ENCODE measurements at places on chromosomes 7 and 10.

GRCh38 chr10:106566873-106567272 is 597.6 kb downstream of the SORCS1 start:
- DNase-seq, result peak; percentile 7

DNA sequence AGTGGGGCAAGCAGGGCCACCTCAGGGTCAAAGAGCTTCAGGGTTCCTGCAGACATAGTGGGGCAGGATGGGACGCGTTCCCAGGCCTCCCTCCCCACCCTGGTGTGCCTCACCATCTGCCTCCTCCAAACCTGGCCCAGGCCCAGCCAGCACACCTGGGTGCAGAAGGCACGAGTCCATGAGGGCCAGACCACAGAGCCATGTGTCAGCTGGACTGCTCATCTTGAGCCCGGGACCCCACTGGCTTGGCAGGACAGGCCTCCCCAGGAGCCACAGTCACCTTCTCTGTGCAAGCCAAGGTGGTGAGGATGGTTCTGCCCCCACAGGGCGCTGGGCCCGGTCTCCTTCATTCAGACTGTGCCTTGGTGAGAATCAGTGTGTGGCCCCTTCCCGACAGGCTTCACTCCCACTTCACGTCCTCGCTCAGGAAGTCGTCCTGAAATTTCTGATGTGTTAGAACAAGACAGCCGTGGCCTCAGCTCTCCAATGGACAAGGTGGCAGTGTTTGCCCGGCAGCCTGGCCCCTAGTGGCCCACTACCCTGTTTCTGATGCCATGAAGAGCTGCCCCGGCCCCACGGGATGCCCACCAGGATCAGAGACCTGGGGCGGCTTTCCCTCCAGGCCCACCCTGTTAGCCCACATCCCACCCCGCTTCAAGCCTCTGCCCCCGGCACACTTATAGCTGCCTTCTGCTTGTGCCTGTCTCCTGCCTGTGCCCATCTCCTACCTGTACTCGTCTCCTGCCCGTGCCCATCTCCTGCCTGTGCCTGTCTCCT is 59.6 kb upstream of the EBF3 start:
- no peak for DNase-seq

DNA sequence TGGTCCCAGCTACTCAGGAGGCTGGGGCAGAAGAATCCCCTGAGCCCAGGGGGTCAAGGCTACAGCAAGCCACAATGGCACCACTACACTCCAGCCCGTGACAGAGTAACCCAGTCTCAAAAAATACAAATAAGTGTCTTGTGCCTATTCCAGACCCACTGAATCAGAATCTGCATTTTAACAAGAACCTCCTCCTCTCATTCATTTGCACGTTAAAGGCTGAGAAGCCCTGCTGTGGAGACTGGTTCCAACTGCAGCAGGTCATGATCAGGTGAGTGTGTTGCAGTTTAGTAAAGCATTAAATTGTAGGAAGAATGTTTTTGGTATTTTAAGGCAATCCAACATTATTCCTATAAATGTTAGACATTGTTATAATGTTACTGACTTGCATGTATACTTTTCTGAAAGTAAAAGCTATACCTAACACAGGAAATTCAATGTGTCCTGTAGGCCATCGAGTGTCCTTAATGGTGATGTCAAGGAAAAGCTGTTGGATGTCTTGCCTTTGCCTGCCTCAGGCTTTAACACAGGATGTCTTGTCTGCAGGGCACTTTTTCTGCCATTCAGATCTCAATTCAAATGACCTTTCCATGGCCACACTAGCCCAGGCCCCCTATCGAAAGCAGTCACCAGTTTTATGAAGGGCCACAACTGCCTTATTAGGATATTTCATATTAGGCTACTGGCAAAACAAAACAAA is 30.4 kb downstream of the MKRN1 start:
- no peak for DNase-seq

GRCh38 chr7:39967406-39968161 is 17.5 kb downstream of the CDK13 start:
- no peak for DNase-seq

- no peak for DNase-seq
Measured at GRCh38 chr10:35136263-35136815, 9.7 kb downstream of the CREM start.

GRCh38 chr7:128963327-128963757 is 25.6 kb downstream of the IRF5 start:
- no peak for DNase-seq

GRCh38 chr10:71349406-71349805 is 30.3 kb downstream of the SLC29A3 start:
- DNase-seq, result no peak

- no peak for DNase-seq
Measured at GRCh38 chr7:142654398-142654797, 94.9 kb upstream of the PRSS1 start.

- no peak for DNase-seq
Measured at GRCh38 chr7:107998150-107998549, 4.8 kb downstream of the LAMB1 start.

DNA sequence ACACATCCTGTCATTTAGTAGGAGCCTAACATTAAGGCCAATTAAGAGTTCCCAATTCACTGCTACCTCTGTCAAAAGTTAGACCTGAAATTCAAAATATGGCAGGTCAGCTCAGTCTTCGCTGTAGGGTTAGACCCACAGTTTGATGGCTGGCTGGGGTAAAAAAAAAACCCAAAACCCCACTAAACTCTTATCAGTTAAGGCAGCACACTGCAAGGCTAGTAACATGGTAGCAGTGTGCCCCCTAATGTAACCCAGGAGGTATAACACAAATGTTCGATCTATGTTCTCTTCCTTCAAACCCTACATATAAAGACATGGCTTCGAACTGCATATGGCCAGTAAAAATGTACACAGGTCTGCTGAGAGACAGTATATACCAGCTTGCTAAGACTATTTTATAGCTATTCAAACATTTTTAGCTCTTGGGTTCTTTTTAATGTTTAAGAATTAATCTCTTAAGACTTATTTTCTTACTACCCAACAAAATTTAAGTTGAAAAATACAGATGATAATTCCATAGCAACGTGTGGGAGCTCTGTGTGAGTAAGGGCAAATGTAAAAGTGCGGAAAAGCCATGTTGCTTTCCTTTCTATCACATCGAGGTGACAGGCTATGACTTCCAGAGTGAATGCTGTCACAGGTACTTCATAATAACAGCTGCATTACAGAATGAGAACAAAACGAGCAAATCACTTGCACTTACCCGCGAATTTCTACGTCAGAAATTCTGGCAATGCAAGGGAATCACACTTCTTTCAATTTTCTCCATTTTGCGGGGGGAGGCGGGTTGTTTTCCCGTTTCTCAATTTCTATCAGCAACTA is 168.4 kb upstream of the IMMP2L start:
- DNase-seq, result no peak

DNA sequence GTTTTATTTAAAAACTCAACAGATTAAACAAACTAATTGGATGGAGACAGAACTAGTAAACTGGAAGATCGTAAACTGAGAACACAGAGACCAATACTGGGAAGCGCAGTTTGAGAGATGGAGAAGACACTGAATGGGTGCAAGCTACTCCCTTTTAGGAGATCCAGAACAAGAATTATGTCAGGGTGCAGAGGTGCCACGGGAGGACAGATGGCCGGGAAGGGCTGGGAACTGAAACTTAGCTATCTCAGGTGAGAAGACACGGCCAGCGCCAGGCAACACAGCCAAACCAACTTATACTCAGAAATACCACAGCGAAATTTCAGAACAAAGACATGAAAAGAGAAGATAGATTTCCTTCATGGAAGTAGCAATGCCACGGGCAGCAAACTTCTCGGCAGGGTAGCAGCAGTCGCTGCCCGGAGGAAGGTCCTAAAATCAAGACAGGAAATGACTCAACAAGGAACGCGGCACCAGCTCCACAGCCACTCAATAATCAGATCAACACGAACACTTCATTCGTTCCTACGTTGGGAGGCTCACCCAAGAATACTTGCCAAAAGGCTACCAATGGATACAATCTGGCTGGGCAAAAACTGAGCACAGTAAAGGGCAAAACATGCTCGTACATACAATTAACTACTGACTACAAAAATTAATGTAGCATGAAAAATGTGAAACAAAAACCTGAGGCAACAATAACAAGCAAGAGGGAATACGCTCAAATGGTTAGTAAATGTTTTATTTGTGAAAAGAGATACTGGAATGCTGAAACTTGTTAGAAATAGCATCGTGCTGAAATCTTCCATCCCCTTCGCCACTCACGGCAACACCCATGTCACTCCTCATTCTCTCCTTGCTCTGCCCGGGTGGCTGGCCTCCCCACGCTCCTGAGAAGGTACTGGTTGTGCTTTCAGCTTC is 2.2 kb upstream of the LRRC27 start:
- no peak for DNase-seq

GRCh38 chr10:80871083-80871482 is 333.4 kb downstream of the SH2D4B start:
- DNase-seq, result no peak

GRCh38 chr7:152860310-152860709 is 100.8 kb downstream of the ACTR3B start:
- no peak for DNase-seq

GRCh38 chr10:34526758-34527730 is 288.1 kb downstream of the PARD3 start:
- DNase-seq, result no peak

- peak; percentile 85 for DNase-seq
Measured at GRCh38 chr10:69709366-69709941, 79.4 kb downstream of the FAM241B start.

- DNase-seq, result no peak
Measured at GRCh38 chr7:25908154-25908949, 243.6 kb upstream of the NFE2L3 start.

- no peak for DNase-seq
Measured at GRCh38 chr10:4804465-4804864, 21.5 kb upstream of the AKR1E2 start.

- DNase-seq, result no peak
Measured at GRCh38 chr10:29643771-29644501, 9.2 kb upstream of the SVIL start.

DNA sequence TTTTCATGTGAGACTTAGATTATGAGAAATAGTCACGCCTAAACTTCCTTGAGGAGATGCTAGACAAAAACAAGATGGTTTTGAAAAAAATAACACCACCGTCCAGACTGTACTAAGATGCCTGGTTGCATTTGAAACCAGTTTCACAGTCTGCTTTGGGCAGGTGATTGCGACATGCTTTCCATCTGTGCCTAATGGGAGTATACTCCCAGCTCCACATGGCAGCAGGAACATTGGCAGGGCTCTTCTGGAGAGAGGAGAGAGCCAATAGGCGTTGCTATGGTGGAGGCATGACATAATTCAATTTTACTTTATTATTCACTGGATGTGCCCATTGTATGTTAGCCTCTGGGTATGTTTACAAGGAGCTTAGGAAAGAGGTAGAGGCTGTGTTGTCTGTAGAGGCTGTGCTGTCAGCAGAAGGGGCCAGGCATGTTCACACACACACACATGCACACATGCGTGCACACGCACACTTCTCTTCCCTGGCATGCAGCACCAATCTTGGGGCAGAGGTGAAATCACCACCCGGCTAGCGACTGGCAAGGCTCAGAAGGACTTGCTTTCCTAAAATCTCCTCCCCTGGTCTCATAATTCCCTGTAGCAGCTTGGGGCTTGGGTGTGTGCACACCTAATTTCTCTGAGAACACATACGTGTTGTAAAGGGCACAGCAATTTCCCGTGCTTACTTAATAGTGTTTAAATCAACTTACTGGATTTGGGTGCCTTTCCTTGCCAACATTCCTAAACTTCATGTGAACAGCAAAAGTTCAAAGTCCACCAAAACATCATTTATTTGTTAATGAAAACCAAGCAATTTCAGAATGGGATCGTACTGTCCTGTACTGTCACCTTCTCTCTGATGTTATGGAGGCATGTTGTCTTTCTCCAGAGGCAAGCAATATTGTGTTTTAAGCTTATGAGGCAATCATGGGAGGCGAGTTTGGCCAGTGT is 162.1 kb downstream of the TCF7L2 start:
- DNase-seq, result no peak

- DNase-seq, result no peak
Measured at GRCh38 chr10:78473006-78473405, 439.3 kb downstream of the RPS24 start.

DNA sequence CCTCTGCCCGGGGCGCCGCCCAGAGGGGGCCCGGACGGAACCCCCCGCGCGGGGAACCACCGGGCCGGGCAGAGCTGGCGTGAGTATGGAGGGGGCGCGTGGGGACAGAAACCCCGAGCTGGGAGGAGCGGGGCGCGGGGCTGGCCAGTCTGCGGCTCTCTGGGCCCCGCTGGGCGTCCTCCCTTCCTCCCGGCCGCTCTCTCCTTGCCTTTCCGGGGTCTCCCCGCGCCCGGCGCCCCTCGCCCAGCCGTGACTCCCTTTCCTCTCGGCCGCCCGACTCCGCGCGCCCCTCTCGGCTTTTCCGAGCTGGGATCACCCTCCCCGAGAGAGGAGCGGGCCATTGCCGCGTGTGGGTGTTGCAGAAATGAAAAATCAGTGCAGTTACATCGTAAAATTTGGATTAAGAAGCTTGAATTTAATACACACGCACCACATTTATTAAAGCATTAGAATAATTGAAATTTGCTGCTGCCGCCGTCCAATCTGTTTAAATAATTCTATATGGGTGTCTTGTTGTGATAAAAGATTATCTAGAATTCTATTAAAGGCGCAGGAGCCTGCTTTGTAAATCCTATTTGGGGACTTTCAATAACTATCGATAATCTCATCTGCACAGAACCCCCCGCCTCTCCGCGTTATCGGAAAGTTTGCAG is 9.1 kb downstream of the UNCX start:
- DNase-seq, result no peak

- no peak for DNase-seq
Measured at GRCh38 chr7:46321556-46322205, 400.6 kb upstream of the IGFBP3 start.

- DNase-seq, result no peak
Measured at GRCh38 chr7:107684947-107685463, 24.4 kb downstream of the SLC26A4 start.

GRCh38 chr10:103845972-103846371 is 9.4 kb downstream of the SH3PXD2A start:
- no peak for DNase-seq

DNA sequence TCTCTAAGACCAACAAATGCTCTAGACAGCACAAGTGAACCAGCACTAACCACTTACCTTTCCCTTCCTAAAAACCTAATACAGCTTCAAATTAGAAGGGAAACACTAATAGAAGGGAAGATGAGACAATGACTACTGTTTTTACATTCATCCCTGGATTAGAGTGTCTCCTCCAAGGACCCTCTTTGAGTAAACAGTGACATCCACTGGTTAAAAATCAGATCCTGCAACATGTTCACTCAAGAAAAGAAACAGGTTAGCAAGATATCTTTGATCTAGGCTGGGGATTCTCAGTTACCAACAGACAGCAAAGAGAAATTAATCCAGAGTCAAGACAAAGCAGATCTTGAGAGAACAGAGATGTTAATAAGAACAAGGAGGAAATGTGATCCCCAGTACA is 177.7 kb upstream of the GHITM start:
- no peak for DNase-seq

GRCh38 chr7:52961084-52961483 is 74.3 kb upstream of the POM121L12 start:
- DNase-seq, result no peak

- no peak for DNase-seq
Measured at GRCh38 chr7:100893318-100893895, 2.3 kb downstream of the ACHE start.

All from C1 segment of cervical spinal cord (tissue), 14 donors.